Left hindlimb (tissue), 1 donor: ENCODE measurements at places on chromosomes 1 and 21.

DNA sequence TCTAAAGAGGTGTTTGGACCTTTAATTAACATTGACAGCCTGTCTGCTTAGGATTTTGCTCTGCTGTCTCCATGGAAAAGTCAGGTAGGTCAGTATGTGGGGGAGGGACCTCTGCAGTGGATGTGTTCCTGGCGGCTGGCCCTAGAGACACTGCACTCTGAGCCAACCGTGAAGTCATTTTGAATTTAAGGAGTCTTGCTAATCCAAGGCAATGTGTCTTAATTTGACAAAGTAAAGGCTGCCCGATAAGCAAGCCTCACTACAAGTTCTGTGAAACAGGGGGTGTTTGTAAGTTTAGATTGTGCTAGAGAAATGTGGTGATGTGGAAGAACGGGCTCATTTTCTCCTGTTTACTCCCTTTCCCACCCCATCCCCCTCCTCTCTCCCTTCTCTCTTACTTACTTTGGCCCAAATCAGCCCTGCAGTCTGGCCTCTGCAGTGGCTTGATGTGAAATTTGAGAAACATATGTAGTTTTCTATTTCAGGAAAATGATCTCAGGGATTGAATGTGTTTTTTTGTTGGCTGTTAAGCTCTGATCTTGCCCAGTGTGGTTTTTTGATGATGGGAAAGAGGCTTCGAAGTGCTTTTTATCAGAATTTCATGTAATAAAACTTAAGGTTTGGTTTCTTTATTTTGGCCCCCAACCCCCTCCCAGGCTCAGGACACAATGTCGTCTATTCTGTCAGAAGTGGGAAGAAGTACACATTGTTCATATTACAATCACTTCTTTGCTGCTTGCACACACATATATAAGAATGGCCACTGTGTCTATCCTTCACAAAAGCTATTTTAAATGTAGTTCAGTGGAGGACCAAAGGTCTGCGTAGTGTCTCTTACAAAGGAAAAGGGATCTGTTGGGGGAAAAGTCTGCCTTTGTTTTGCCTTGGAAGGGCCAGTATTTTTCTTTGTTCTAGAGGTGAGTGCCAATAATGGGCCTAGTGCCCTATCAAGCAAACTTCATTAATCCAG, 96.6 kb downstream of the FGGY start:
- peak; percentile 90 for DNase-seq

GRCh38 chr1:71222668-71223067, 141.8 kb upstream of the ZRANB2 start:
- DNase-seq = no peak

- DNase-seq = no peak
These were observed 705.3 kb upstream of the CHRM3 start for GRCh38 chr1:238681021-238681420.

DNA sequence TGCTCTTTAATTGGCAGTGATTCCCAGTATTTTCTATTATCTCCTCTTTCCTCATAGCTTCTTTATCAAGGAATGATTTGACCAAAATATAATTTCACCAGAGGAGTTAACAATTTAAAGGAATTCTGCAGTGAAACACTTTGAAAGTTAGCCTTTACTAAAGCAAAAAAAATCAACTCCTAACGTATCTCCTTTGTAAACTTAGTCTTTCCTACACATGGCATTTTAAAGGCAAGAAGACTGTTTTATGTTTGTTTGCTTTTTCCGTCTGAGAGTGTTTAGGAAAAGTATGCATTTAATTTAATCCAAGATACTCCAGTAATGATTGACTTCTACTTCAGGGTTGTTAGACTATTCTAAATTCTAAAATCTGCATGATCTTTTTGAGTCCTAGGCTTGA, 15.9 kb downstream of the ATP6V1G3 start:
- no peak for DNase-seq

DNA sequence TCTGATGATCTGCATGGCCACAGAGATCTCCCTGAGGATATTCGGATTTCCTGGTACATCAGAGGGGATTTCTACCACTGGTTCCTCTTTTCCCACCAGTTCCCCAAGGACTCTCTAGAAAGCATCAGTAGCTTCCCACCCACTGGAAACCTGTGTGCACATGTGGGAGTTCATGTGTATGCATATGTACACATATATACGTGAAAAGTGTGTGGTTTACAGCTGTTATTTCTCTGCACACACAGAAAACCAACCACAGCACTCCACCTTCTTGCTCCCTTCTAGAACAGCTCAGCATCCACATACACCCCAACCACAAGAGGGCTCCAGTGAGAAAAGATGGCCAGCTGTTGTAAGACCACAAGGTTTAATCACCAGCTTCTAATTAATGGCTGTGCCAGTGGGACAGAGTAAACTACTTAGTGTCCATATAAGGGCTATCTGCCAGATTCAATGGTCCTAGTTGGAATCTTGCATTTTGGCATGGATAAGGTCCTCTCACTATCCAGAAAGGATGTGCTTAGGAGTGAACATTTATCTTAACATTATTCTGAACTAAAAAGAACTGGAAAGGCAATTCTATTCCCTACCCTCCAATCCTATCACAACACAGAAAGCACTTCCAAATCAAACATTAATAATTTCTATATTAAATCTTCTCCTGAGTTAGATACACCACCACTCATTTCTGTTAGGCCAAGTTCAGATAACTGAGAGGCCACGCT, 24.1 kb downstream of the GPR3 start:
- DNase-seq = no peak

- DNase-seq = no peak
These were observed 21.8 kb upstream of the POU3F1 start for GRCh38 chr1:38068220-38068979.

GRCh38 chr1:222530852-222531251, 17.1 kb downstream of the HHIPL2 start:
- DNase-seq = no peak

- DNase-seq = no peak
These were observed 398.4 kb downstream of the PRDM2 start for GRCh38 chr1:14098294-14098913.

DNA sequence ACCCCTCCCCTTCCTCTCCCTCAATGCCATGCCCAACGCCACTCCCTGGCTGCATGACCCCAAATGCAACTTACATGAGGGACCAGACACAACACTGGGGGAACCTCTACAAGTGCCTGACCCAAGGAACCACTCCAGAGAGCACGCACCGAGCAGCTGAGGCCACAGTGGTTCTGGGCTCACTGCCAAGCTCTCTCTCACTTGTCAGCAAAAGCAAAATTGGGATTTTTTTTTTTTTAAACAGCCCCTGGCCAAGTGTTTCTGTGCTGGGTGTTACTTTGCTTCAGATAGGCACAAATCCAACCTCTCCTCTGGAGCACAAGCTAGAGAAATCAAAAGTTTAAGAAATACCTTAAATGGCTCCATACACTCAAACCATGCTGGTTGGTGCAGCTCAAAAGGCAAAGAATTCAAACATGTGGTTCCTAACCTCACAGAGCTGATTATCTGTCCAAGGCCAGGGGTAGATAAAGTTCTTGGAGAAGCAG, 363.0 kb downstream of the SETD4 start:
- peak; percentile 51 for DNase-seq
